ENCODE measurements at places on chromosomes 3 and 15.

GRCh38 chr3:23985747-23986544 lies 40.9 kb downstream of the NR1D2 start:
- no peak for DNase-seq

DNA sequence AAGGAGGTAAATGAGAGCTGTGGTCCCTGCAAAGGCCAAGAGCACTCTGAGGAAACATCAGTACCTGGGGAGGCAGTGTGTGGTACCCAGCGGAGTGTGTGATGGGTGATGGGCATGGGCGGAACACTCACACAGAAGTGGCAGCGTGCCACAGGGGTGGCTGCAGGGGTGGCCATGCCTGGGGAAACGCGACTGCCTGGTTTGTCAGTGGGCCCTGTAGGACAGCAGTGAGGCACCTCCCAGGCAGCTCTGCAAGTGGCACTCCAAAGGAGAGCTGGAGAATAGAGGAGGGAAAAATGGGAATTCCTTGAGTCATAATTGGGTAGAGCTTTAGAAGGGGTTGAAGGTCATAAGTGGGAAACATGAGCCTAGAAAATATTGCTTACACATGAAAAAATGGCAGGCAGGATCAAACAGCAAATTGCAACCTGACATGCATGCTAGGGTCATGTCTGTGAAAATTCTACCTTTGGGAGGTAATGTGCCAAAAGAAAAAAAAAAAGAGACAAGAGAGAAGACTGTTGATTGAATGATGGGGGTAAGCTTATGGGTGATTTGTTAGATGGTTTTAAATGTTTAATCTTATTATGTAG lies 138.4 kb downstream of the RPLP1 start:
- DNase-seq: no peak

GRCh38 chr3:62211675-62212429 lies 161.5 kb downstream of the FEZF2 start:
- DNase-seq: no peak

DNA sequence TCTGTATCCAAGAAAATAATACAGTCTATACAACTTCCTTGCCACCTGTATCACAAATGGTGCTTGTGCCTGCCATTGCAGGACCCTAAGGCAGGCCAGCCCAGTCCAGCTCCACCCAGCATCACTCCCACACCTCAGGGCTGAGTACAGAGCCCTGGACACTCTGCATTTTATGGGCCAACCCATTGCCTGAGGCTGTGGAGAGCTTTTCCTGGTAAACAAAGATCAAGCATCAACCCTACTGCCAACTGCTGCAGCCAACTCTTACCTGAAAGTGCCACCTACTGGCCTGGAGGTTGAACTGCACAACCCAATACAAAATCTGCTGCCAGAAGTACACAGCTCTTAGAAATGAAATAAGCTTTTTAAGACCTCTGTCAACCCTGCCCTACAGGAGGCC lies 1082.2 kb downstream of the NAALADL2 start:
- DNase-seq: peak; percentile 24

GRCh38 chr3:62987721-62988120 lies 112.5 kb upstream of the CADPS start:
- no peak for DNase-seq

- DNase-seq: no peak
Measured at GRCh38 chr15:58705105-58705504, 44.4 kb downstream of the ADAM10 start.

- DNase-seq: no peak
Measured at GRCh38 chr3:110783541-110783940, 288.1 kb upstream of the NECTIN3 start.

DNA sequence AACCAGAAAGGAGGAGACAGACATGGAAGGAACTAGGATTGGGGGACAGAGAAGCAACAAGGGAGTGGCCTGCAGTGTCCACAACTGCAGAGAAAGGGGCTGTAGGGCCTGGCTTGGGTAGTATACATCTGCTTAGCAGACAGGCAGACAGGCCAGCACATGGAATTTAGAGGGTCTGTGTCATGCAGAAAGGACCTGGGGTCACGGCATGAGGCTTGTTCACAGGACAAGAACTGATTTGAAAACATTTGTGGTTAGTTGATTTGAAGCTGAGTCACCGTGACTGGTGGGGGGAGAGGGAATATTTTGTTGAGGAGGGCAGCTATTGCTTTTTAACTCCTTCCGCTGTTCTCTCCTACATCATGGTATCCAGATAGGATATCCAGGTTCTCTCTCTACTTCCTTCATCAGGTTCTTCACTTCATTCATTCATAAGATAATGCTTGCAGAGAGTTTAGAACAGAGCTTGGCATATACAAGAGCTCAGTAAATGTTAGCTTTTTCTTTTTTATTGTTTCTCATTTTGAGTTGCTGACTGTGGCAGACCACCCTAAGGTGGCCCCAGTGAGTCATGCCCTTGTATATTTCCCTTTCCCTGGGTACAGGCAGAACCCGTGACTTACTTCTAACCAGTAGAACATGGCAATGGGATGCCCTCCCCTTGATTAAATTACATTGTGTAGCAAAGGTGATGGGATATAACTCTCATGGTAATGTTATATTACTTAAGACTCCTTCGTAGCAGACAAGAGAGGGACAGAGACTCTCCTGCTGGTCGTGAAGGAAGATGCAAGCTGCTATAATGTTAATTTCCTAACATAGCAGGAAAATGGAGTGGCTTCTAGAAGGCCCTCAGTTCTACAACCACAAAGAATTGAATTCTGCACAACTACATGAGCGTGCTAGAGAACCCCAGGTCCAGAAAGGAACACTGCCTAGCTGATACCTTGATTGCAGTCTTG lies 95.0 kb upstream of the NMNAT3 start:
- DNase-seq: no peak

GRCh38 chr3:76561494-76562236 lies 478.2 kb upstream of the ROBO2 start:
- DNase-seq: no peak

DNA sequence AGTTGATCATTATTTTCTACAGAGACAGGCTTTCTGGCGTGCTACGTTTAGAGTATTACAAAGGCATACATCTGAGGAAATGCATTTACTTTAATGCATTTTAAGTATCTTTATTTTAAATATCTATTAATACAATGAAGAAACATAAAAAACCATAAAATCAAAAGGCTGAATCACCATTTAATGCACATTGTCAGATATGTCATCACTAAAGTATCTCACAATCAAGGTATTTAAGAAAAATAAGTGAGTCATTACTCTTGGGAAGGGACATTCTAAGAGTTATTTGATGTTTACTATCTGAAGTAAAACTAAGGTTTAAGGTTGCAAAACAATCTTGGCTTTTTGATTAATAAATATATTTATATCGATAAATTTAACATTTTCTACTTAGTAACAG lies 102.2 kb downstream of the CTNNB1 start:
- DNase-seq: no peak

DNA sequence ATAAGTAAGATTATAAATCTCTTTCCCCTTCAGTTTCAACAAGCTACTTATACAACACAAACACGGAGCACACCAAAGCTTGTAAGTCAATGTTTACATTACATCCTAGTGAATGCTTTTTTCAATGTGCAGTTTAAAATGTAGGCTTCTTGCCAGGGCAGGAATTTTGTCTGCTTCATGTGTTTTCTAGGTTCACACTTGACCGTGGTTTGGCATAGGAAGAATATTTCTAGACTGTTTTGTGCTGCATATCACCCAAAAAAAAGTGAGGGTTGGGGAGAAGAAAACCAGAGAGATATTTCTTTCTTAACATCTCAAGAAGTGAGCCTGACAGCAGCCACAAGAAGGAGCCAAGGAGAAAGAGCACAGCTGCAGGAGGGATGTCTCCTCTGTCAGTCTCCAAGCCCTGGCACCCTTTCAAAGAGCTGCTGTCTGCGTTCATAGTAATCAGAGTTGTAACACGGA lies 255.8 kb downstream of the MEIS2 start:
- DNase-seq: no peak

GRCh38 chr15:101242160-101242998 lies 9.5 kb downstream of the CHSY1 start:
- DNase-seq: no peak

DNA sequence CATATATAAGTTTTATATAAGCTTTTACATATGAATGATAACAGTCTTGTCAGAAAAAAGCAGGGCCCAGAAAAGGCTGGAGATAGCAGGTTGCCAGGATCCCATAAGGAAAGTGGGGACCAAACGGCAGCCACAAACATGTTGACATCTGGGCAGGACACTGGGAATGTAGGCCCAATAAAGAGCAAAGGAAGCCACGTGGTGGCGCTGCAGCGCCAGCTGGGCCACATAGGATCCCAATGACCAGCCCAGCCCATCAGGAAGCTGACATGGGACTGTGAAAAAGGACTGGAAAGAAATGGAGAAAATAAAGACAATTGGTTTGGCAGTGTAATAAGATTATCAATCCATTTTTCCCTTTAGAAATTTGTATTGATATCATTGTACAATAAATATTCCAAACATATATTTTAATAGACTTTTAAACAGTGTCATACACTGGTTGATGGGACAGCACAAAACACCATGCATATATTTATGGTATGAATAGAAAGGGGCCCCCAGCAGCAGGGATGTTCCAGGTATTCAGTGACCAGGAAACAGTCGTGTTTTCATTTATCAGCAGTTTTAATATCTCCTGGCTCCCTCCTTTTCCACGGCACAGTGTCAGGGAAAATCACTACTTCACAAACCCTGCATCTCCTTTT lies 89.0 kb upstream of the STRIT1 start:
- DNase-seq: no peak

DNA sequence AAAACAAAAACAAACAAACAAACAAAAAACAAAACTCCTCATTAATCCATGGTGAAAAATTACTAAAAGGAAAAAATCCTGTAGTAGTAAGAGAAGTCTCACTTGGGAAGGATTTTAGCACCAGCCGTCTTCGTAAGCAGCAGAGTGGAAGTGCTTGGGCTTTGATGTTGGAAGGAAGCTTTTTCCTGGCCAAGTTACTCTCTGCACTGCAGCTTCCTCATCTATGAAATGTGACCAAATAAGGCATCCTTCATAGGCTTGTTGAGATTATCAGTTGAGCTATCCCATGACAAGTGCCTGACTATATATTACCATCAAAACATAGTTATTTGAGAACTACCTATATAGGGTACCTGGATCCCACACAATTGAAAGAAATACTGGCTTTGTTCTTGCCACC lies 436.4 kb upstream of the ONECUT1 start:
- DNase-seq: no peak

DNA sequence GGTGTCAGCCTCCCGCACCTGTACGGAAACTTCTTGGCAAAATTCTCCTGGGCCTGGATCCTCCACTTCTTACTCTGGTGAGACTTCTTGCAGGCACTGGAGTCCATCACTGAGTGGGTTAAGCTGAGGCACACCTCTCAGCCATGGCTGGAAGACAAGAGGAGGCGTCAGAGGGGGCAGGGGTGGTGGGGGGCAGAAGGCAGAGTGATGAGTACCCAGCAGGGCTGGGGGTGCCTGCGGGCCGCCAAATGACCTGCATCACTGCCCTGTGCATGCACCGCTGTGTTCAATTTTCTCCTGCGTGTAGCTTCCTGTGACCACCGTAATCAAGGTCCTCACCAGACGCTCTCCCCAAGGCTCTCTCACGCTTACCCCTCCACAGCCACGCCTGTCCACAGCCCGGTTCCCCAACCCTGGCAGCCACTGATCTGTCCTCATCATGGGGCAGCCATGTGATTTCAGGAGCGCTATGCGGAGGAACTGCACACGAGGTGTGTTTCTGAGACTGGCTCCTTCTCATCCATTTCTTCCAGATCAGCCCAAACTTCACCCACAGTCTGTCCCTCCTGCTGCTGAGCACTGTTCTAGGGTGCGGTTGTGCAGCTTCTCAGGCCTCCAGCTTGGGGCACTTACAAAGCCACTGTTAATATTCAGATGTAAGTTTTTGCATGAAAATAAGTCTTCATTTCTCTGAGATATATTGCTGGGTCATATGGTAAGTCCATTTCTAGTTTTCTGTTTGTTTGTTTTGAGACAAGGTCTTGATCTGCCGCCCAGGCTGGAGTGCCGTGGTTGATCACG lies 5.2 kb downstream of the C3orf22 start:
- no peak for DNase-seq

DNA sequence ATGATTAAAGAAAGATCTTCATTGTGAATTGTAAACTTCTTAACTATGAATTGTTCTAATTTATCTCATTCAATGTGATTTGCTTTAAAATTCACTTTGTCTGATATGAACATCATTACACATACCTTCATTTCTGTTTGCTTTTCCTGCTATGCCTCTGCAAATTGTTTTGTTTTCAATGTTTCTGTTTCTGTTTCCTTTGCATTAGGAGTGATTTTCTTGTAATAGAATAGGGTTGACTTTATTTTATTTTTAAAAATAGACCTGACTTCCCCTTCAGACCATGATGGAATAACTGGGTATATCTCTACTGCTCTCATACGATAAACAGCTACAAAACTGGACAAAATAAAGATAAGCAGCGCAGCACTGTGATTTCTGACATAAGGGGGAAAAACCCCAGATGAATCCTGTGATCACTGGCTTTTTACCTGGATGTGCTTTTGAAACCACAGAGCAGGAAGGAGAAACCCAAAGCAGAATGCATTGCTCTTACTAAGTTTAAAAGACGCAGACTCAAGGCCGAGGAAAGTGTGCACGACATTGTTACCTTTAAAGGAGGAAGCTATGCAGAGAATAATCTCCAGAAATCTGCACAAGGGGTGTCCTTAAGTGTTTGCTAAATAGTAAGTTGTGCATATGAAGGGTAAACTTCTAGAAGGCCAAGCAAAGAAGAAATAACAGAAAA lies 420.2 kb downstream of the TBC1D5 start:
- no peak for DNase-seq

- DNase-seq: no peak
Measured at GRCh38 chr3:190130696-190131095, 10.0 kb upstream of the P3H2 start.

DNA sequence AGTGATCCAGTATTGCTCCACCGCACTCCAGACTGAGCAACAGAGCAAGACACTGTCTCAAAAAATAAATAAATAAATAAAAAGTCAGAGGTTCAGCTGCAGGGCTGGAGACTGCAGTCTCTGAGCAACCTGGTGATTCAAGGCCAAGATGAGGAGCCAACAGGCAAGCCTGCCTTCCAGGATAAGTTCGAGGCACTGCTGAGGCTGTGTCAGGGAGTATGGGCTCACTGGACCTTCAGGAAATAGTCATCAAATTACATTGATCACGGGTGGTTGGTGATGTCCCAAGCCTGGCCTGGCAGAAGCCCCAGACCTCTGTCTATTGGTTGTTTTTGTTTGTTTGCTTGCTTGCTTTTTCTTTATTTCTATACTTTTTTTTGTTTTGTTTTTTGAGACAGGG lies 41.5 kb downstream of the IDH2 start:
- DNase-seq: no peak

- DNase-seq: no peak
Measured at GRCh38 chr3:17941766-17942165, 199.3 kb upstream of the TBC1D5 start.

DNA sequence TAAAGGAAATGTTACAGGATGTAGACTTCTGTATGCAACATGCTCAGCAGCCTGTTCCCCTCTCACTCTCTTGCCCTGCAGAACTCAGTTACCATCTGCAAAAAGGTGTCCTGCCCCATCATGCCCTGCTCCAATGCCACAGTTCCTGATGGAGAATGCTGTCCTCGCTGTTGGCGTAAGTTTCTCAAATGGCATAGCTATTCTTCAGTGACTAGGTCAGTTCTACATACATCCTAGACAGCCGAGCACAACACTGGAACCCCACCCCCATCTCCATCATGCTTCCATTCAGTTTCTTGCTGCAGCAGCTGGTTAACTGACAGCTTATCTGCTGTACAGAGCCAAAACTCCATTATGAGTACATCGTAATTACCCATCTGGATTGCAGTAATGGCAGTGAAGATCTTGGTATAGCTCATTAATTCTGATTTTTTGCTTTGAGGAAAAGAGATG lies 4.5 kb downstream of the THBS1 start:
- peak; percentile 25 for DNase-seq
